ENCODE measurements at places on chromosomes 2 and 18.

DNA sequence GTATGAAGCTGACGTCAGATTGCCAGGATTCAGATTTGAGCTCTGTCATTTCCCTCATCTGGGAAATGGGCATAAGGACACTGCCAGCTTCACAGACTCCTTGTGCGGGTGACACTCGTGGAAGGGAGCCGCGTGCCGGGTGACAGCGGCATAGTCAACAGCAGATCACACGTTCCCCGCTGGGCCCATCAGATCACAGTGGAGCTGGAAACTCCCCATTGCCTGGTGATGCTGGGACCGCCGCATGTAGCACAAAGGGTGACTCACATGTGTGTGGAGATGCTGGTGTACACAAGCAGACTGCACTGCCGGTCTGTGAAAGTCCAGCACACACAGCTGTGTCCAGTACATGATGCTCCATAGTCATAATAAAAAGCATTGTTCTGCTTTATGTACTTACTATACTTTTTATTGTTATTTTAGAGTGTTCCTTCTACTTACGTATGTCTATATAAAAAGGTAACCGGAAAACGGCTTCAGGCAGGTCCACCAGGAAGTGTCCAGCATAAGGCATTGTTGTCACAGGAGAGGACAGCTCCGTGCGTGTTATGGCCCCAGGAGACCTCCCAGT is 31.8 kb downstream of the SALL3 start:
- DNase-seq, result no peak

DNA sequence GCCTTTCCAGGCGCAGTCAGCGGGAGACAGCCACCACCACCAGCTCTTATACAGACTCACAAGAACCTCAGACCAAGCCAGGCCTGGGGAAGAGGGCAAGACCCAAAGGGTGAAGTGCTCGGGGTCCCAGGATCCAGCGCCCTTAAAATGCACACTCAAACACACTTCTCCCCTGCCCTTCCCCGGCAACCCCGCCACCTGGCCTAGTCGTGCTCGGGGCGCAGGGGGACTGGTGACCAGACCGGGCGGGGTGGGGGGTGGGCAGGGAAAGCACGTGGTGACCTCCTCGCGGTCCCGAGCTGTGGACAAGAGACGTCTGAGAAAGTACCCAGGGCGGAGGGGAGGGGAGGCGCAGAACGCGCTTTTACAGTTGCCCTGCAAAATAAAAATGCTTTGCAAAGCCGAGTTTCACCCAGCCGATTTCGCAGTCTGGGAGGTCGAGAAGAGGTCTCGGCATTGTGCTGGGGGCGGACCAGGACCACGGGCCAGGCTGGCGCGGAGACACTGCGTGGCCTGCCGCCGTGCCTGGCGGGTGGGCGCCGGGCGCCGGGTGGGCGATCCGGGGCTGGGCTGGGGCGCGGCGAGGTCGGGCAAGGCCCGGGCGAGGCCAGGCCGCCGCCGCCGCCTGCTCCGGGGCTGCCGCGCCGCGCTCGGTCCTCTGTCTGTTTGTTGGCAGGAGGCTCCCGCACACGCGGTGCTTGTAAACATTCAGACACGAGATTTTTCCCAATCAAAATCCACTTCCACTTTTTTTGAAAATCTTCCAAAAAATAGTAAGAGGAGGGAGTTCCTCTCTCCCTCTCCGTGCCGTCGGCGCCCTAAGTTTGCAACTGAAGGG is 2.0 kb downstream of the BCL11A start:
- DNase-seq, result no peak

DNA sequence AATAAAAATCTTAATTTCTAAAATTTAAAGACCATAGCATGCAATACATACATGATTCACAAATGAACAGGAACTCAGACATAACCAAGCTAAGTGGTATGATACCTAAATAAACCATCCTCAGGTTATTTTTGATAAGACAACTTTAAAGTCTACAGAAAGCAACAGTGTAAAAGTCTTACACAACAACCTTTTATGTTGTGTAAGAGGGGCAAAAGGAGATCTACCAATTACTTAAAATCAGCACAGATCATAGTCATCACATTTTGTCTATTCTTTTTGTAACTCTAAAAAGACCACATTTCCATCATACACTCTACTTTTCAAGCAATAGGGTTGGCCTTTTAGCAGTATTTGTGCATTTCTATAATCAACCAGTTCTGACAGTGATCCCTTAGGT is 16.3 kb downstream of the SP3 start:
- DNase-seq, result no peak

- DNase-seq, result no peak
These were observed 17.2 kb downstream of the PCBP1 start for GRCh38 chr2:70104231-70105111.

DNA sequence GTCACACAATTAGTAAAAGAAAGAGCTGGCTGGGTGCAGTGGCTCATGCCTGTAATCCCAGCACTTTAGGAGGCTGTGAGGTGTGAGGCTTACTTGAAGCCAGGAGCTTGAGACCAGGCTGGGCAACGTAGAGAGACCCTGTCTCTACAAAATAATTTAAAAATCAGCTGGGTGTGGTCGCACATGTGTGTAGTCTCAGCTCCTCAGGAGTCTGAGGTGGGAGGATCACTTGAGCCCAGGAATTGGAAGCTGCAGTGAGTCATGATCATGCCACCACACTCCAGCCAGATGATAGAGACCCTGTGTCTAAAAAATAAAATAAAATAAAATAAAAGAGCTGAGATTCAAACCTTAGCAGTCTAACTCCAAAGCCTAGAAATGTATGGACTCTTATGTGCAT is 39.0 kb upstream of the NEDD4L start:
- no peak for DNase-seq

DNA sequence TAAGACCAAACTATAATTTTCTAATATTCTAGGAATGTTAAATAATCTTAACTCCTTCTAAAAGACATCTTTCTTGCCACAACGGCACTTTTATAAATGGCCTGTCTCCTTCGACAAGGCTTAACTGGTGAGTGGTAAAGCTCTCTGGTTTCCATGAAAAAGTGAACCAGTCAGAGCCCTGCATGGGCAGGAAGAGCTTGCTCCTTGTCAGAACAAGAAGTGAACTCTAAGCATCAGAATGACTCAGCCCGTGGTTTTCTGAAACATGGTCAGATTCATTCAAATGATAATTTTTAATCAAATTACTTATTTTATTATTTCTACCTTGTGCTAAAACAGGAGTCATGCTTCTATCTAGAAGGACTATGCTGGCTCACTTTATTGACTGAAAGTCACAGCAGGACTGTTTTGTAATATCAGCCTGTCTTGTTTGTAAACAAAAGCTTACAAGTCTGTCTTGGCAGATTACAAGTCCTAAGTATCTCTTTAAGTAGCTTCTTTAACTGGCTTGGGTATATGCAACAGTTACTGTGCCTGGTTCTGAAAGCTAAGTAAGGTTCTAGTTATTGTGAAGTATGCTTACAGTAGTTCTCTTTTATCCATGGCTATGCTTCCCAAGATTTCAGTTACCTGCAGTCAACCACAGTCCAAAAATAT is 245.4 kb downstream of the NAPG start:
- DNase-seq, result no peak

GRCh38 chr2:230899786-230900185 is 25.3 kb downstream of the GPR55 start:
- DNase-seq, result no peak

GRCh38 chr2:165268754-165269153 is 29.5 kb downstream of the SCN2A start:
- no peak for DNase-seq

DNA sequence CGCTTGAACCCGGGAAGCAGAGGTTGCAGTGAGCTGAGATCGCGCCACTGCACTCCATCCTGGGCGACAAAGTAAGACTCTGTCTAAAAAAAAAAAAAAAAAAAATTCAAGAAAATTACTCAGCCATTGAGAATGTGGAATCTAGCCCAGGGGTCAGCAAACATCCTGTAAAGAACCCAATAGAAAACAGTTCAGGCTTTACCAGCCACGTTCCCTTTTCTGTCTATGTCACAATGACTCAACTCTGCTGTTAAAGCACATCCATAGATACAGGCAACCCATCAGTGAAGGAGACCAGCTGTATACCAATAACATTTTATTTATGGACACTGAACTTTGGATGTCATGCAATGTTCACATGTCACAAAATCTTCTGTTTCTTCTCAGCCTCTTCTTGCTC is 435.6 kb upstream of the GYPC start:
- DNase-seq, result no peak

- DNase-seq, result no peak
These were observed 175.6 kb downstream of the MC4R start for GRCh38 chr18:60196836-60197606.

GRCh38 chr18:22423878-22424564 is 6.3 kb upstream of the CTAGE1 start:
- DNase-seq, result no peak

- DNase-seq, result no peak
These were observed 20.9 kb downstream of the MTERF4 start for GRCh38 chr2:241081190-241081642.

DNA sequence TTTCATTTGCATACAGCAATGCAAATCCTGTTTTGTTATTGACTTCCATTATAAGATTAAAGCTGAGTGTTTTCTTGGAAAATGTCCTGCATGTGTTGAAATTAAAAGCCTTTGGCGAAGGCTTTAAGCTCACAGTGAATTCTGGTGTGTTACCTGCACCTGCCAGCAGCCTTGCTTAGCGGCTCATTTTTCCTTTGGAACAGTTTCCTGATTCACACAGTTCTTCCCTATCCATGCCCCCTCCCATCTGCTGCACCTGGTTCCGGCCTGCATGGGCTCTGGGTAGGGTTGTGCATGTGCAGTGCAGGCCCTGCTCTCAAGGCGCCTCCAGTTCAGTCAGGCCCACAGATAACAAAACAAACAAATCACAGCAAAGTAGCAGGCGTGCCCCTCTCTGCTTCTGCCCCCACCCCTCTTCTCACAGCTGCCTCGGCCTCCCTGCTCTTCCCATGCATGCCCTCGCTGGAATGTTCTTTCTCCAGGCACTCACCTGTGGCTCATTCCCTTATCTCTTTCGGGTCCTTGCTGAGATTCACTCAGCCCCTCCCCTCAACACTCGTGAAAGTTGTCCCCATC is 15.8 kb downstream of the MTCL1 start:
- DNase-seq, result no peak

DNA sequence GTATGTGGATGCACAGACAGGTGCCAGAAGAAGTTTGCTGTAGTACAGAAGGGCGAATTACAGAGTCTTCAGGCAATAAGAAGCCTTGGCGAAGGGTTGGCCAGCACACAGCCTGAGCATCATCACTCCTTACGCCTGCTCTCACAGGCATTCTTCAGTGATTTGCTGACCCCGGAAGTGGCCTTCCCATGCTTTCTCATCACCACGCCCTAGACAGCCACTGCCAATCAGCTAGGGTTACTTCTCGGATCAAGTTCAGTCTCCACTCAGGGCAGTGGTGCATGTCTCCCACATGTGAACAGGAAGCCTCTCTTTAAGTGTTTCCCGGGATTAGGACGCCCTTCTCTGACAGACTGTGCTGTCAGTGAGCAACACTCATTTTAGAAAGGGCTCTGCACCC is 81.8 kb downstream of the C1QL2 start:
- DNase-seq, result no peak

GRCh38 chr2:10680957-10681356 is 8.8 kb downstream of the NOL10 start:
- no peak for DNase-seq

GRCh38 chr2:189218236-189218635 is 38.7 kb upstream of the COL5A2 start:
- DNase-seq, result no peak

DNA sequence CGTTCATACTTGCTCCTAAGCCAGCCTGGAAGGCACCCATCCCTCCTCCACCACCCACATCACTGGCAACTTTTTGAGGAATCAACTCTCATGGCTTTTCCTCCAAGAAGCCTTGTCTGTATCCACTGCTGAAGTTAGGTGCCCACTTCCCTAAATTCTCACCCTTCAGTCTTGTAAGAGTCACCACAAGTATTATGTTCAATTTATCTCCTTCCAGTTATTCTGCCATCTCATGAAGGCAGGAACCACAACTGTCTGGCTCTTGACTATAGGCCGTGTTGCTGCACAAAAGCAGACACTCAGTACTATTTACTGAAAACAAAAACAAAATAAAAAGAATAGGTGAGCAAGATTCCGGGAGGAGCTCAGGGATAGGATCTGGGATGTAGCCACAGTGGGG is 234.8 kb downstream of the CYRIA start:
- DNase-seq, result no peak

- DNase-seq, result no peak
These were observed 187.1 kb downstream of the GULP1 start for GRCh38 chr2:188478724-188479123.

GRCh38 chr2:20457661-20458630 is 11.1 kb downstream of the RHOB start:
- DNase-seq, result no peak

DNA sequence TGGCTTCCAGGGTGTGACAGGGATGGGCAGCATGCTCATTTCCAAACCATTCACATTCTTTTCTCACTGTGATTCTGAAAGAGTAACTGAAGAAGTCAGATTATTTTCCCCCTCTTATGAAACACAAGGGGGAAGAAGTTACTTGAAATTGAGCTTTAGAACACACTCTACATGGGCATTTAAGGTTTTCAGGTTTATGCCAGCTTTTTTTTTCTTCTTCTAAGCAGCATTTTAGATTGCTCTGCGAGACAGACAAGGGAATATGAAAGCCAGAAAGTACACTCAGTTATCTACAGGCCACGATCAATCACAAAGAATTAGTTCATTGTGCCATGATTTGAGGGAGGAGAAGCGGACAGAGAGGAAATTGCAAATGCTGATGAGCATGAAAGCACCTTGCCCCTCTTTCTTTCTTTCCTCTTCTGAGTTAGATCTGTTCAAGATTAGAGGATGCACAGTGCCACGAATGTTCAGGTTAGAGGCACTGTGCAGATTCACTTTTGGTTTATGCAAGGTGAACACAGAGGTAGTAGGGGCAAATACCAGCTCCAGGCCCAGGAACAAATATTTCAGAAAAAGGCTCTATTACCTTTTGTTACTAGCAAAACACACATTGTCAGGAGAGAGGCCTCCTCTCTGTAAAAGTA is 49.2 kb downstream of the CXCR4 start:
- DNase-seq, result no peak

GRCh38 chr2:3009005-3009404 is 368.6 kb downstream of the EIPR1 start:
- DNase-seq, result no peak

GRCh38 chr2:191404568-191404991 is 159.4 kb downstream of the MYO1B start:
- no peak for DNase-seq

- DNase-seq, result no peak
These were observed 463.2 kb upstream of the CDH7 start for GRCh38 chr18:65287652-65288051.

GRCh38 chr2:46470114-46470628 is 9.2 kb upstream of the TMEM247 start:
- DNase-seq, result no peak

- peak; percentile 63 for DNase-seq
These were observed 25.5 kb upstream of the YWHAQ start for GRCh38 chr2:9656270-9656766.

DNA sequence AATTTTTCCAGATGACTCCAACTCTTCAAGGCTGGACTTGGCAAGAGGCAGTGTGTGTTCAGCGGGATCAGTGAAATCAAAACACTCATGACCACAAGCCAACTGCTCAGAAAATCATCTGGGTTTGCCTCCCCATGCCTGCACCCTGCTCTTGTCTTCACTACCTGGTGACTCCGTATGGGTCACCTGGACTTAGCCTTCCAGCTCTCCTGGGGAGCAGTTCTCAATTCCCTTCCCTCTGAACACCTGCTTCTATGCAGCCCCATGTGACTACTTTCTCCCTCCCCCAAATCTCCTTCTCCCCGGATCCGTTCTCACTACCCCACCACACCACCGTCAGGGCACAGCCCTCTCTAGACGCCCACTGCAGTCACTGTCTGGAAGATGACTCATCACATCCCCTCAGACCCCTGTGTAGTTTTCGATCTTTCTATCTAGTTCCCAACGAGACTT is 130.2 kb upstream of the ID2 start:
- DNase-seq, result no peak

Measured in CD4-positive, alpha-beta T cell (primary cell).